ENCODE measurements at places on chromosomes 11 and 22.

DNA sequence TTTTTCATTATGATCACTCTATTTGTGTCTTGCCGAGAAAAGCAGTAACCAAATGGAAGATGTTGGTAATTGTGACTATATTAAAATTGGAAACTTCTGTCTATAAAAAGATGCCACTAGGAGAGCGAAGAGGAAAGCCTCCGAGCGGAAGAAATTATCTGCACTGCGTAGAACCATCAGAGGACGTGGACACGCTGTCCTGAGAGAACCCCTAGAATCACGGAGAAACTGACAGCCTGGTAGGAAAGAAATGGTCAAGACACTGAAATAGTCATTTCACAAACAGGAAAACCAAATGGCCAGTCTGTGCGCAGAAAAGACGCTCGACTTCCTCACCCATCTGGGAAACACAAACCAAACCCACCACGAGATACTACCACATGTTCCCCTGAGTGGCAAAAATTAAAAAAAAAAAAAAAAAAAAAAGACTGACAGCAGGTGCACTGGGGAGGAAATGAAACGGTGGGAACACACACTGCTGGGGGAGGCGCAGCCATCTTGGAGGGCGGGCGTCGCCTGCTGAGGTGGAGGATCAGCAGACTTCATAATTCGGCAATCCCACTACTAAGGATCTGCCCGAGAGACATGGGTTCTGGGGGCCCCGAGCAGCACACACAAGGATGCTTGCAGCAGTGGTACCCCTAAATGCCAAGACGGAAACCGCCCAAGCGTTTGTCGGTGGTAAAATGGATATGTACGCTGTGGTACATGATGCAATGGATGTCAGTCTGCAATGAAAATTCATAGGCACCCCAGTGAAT is 21.3 kb downstream of the IFITM10 start:
- no peak for DNase-seq

DNA sequence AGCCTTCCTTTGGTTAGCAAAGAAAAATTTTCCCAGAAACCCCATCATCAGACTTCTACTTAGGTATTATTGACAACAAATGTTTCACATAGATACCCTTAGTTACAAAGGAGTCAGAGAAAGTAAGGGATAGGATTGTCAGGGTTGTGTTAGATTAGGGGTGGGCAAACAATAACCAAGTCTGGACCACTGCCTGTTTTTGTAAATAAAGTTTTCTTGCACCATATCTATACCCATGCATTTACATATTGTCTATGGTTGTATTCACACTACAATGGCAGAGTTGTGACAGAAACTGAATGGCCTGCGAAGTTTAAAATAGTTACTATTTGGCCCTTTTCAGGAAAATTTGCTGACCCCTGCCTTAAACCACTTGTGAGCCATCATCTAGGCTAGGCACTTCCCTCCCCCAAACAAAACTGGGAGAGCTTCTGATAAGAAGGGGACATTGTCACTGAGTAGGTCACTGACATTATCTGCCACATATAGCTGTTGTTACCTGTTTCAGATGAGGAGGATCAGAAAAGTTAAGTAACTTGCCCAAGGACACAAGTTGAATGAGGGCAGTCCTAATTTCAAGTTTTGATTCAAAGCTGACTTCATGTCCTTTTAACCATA is 40.7 kb upstream of the TMEM135 start:
- no peak for DNase-seq

GRCh38 chr11:76501526-76502202 is 56.8 kb downstream of the EMSY start:
- DNase-seq = no peak

DNA sequence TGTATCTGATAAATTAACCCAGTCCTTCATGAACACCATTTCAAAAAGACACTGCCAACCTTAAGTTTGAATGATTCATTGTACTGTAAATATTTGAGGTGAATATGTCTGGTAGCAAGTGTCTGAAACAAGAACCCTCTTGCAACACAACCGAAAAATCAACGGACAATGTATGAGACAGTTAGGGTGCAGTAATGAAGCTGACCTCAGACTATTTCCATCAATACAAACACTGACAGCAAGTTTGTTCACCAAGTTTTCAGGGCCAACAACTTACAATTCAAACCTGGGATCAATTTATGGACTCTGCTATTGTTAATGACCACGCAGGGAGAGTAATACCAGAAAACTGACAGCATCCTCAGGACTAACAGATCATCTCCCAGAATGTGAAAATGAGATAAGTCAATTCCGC is 126.3 kb downstream of the CADM1 start:
- no peak for DNase-seq

- DNase-seq = no peak
Measured at GRCh38 chr11:102933627-102934026, 21.9 kb downstream of the MMP13 start.

- no peak for DNase-seq
Measured at GRCh38 chr11:126479178-126479930, 123.9 kb downstream of the ST3GAL4 start.

DNA sequence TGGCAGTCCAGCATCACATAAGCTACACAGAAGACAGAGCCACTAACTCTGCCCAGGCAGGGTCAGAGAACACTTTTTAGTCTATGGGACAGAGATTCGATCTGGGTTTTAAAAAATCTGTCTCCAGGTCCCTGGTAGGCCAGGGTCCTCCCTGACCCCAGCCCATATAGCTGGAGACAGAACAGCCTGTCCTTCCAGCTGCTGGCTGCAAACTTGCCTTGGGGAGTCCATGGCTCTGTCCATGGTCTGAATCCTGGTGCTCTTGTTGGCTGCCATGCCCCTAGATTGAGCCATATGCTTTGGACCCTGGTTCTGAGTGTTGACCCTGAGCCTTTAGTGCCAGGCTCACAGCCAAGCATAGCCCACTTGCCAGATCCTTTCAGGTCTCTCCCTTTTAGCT is 13.3 kb upstream of the LIPT2 start:
- DNase-seq = no peak

DNA sequence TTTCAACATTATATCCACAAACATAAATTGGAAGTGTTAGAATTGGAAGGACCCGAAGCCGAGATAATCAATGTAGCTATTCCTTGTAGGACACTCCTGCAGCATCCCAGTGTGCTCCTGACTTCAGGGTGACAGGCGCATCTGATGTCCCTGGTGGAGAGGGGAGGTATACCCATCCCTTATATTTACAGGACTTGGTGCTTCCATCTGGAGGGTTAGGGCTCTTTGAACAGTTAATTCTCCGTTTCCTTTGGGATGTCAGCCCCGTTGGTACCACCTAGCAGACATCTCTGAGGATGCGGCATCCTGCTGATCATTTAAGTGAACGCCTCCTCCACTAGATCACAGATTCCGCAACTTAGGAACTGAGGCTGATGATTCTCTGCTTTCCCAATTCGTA is 451.3 kb downstream of the OPCML start:
- DNase-seq = no peak
